ENCODE measurements at places on chromosomes 16 and 17.

DNA sequence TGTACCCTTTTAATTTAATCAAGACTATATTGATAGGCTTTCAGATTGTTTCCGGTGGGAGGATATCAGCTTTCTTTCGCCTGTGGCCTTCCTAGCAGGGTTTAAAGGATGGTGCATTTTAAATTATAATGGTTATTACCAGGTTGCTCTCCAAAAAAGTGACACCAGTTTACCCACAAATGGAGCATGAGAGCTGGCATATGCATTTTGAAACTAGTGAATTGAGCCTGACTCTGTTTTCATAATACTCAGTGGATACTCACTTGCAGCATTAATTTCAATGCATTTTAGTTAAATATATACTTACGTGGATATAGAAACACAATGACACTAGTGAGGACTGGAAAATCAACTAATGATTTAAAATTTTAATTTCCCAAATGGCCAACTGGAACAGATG lies 5.8 kb downstream of the MYL4 start:
- DNase-seq, result no peak

DNA sequence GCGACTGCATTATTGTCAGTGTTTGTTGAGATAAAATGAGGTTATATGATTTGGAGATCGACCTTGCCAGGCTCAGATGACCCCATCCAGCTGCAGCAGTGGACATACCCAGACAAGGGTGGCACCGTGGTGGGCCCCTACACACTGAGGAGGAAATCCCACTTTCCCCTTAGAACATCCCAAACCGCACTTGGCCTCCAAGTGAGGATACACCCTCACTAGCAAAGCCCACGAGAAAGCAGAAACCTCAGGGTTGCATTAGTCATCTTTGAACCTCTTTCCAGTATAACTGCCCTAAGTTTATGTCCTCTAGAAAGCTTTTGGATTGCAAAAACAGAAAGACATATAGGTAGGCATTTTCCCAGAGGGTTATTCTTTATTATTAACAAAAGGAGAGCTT lies 101.5 kb downstream of the CLEC16A start:
- DNase-seq, result no peak

DNA sequence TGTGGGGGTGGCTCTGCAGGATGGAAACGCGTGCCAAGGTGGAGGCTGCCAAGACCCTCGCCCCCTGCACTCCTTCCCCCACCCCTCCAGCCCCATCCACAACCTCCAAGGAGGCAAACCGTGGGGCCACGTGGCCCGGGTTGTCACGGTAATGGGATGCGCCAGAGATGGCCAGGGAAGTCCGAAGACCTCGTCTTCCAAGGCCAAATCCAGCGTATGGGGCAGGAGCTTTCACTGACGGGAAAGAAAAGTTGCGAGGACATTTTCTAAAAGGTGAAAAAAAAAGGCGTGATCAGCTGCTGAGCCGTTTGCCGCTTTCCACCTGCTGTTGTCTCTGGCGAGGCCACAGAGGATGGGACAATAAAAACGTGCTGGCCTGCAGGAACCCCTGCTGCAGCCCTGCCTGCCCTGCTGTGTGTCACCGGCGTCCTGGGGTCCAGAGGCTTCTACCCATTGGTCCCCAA lies 28.3 kb upstream of the GSE1 start:
- no peak for DNase-seq

DNA sequence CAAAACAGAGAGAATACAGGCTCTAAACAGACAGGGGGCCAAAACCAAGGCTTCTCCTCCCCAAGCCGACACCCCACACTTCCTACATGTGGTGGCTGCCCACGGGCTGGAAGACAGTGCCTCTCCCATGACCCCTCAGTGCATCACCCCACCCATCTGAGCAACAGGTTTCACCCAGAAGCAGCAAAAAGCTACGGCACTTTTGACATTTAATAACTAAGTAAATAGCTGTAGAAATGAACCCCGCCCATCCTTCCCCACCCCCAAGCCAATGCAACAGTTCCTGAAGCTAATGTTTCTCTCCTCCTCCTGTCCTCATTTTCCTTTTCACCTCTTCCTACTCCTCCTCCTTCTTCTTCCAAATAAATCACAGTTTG lies 9.9 kb upstream of the SOX9 start:
- peak; percentile 61 for DNase-seq

DNA sequence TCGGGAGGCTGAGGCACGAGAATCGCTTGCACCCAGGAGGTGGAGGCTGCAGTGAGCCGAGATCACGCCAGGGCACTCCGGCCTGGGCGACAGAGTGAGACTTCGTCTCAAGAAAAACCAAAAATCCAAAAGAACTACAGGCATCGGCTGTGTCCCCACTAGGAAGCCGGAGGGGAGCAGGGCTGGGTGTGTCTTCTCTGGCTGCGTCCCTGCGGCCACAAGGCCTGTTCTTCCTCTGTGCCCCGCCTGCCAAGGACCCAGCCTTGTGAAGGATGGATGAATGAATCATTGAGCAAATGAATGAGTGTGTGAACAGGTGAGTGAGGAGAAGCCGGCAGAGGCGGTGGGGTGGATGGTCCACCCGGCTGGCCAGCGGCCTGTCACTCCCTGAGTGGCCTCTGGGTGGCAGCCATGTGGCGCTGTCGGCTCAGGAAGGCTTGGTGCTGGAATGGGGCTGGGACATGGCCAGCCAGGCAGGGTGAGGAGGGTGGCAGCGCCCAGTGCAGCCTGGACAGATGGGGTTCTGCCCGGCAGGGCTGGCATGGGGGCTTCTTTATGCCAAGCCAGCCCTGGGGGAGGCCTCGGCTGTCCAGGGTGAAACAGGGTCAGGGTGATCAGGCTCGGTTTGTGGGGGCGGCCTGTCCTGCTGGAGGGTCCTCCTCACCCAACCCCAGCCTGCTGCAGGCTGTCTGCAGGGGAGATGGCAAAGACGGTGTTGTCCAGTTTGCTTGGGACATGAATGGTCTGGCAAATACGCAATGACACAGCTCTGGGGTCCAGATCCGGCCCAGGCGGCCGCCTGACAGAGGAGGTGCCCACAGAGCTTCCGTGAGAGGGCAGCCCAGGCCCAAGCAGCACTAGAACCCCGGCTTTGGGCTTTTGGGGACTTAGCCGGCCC lies 21.7 kb downstream of the SLC25A10 start:
- peak; percentile 85 for DNase-seq

DNA sequence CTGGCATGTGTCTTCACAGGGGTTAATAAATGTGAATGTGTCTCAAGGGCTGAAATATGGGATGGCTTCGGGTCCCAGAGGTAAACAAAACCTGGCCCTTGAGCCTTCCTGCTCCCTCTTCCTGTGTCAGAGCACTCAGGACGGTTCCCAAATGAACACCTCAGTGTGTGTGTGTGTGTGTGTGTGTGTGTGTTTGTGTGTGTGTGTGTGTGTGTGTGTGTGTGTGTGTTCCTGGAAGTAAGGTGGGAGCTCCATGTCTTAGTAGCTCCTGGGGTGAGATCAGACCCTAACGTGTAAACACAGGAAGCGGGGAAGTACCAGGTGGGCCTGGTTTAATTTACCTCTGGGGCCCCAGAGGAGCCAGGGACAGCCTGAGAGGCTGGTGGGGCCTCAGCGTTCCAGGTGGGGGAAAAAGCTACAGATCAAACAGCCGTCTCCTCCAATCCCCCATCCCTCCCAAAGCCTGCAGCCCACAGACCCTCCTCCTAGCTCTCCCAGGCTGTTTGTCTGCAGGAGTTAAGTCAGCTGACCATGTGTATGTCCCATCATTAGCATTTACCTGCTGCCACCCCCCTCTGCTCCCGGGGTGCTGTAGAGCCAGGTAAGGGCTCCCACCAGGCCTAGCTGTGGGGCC lies 6.1 kb downstream of the KIF19 start:
- no peak for DNase-seq

GRCh38 chr17:44024853-44025252 lies 10.1 kb upstream of the TMEM101 start:
- no peak for DNase-seq

DNA sequence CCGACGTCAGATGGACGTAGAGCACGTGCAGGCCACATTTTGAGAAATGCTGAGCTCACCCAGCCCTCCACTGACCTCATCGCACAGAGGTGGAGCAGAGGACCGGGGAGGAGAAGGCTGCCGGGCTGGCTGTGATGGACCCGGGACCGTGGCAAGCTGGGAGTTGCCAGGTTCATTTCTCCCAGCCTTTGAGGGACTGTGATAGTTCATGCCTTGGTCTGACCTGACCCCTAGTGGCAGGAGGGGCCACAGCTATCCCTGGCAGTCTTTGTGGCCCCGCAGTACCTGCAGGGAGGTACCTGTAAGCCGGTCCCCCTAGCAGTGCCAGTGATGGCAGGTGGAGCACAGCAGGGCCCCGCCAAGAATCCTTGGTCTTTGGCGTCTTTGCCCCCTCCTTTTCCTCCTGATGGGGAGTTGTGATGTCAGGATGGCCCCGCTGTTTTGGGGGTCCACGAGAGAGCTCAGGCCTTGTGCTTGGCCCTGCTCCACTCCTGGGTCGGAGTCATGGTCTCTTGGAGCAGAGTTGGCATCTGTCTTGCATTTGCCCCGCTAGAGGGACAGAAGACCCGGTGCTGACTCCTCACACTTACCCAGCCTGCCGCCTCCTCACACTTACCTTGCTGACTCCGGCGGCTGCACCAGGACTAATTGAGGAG lies 50.4 kb downstream of the OR1D5 start:
- DNase-seq, result peak; percentile 74

Measured in testis (tissue), 5 donors.